ENCODE measurements at places on chromosomes 2 and 18. TPM values are rescaled to one million over a fixed set of nuclear protein-coding genes. Genes with fewer than 3 reads are reported as not detected.
A peak's percentile ranks its signal among the peaks of the same experiment; 100 is the strongest.

DNA sequence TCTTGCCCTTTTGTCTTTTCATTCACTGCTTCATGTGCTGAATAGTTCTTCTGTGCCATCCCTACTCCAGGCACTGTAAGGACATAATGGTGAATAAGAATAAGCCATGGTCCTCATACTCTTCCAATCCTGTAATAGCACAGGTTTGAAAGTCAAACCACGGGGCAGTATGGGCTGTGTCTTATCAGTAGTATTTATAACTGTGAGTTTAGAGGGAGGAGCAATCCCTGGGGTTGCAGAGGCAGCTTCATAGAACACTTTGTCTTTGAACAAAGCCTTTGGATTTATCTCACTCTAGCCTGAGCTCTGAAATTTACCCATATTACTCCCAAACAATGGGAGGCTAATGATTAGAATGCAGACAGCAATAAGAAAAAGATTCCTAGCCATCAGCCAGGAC, 30.2 kb upstream of the ALK start:
- H3K27ac ChIP-seq: no peak overlapping the region
- no peak for DNase-seq
- no peak overlapping the region for H3K4me3 ChIP-seq
- no peaks in the 10 kb centered on the region for H3K4me1 ChIP-seq
- H3K27me3 ChIP-seq: peaks cover 53% of the 10 kb centered on the region

- peaks cover 28% of the 10 kb centered on the region for H3K27me3 ChIP-seq
- H3K4me1 ChIP-seq: peaks cover 2% of the 10 kb centered on the region
- H3K27ac ChIP-seq: no peak overlapping the region
- H3K36me3 ChIP-seq: no peaks in the 10 kb centered on the region
Measured at GRCh38 chr18:61643884-61644647, 248.7 kb downstream of the RNF152 start.

- peaks cover 6% of the 10 kb centered on the region for H3K36me3 ChIP-seq
- no peak overlapping the region for H3K4me3 ChIP-seq
- H3K4me1 ChIP-seq: peaks cover 3% of the 10 kb centered on the region
- H3K27me3 ChIP-seq: peaks cover 25% of the 10 kb centered on the region
Measured at GRCh38 chr2:177900082-177900481, 172.5 kb downstream of the PDE11A start.

DNA sequence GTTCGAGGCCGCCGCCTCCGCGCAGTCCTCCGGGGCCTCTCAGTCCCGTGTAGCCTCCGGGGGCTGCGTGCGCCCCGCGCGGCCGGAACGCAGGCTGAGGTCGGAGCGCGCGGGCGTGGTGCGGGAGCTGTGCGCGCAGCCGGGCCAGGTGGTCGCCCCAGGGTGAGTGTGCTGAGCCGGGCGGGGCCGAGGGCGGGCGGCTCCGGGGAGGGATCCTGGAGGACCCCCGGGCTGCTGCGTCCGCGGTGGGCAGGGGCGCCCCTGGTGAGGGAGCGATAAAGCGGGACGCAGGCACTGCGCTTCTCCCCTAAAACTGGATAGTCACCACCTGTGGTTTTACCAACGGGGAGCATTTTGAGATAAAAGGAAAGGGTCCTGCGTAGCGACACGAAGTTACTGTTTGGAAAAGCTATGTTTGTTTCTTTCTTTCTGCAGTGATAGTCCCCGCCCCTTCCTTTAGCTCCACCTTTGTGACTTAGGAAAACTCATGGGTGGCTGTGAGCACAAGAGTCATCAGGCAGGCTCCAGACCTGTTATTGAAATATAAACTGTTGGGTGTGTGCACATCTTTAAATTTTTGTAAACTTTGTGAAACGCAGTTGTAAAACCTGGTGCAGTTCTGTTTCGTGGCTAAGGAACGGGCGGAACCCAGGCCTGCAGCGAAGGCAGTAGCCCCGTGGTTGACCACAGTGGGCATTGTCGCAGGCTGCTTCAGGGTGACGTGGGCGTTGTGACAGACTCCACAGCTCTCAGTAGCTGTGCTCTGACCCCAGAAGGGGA, 687 bp downstream of the CTDP1 start:
- no peaks in the 10 kb centered on the region for H3K36me3 ChIP-seq
- peak overlapping the region; percentile 91 for H3K4me3 ChIP-seq
- H3K27me3 ChIP-seq: no peaks in the 10 kb centered on the region
- H3K4me1 ChIP-seq: peaks cover 41% of the 10 kb centered on the region
- H3K27ac ChIP-seq: peak overlapping the region; percentile 81

GRCh38 chr18:8515142-8515865, 93.9 kb upstream of the RAB12 start:
- no peak for DNase-seq
- H3K27ac ChIP-seq: no peak overlapping the region

DNA sequence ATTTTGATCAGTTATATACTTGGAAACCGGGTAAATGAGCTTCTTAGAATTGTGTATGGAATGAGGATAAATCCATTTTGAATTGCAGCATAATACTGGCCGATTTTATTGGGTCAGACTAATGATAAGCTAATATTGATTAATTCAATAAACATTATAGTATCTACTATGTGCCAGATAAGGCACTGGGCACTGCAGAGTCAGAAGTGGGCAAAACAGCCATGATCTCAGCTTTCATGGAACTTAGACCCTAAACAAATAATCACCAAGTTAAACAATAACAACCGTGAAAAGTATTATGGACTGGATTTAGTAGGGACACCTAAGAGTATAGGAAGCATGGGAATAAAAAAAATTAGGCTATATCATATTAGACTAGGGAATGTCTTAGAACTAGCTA, 297.0 kb upstream of the PKDCC start:
- H3K27ac ChIP-seq: no peak overlapping the region
- H3K4me1 ChIP-seq: no peaks in the 10 kb centered on the region
- no peak for DNase-seq
- H3K27me3 ChIP-seq: peaks cover 25% of the 10 kb centered on the region
- H3K36me3 ChIP-seq: no peaks in the 10 kb centered on the region
- no peak overlapping the region for H3K4me3 ChIP-seq

- H3K36me3 ChIP-seq: peaks cover 3% of the 10 kb centered on the region
- no peak for DNase-seq
- peaks cover 10% of the 10 kb centered on the region for H3K27me3 ChIP-seq
- no peak overlapping the region for H3K27ac ChIP-seq
Measured at GRCh38 chr2:105032476-105032875, 5.4 kb upstream of the MRPS9 start.

DNA sequence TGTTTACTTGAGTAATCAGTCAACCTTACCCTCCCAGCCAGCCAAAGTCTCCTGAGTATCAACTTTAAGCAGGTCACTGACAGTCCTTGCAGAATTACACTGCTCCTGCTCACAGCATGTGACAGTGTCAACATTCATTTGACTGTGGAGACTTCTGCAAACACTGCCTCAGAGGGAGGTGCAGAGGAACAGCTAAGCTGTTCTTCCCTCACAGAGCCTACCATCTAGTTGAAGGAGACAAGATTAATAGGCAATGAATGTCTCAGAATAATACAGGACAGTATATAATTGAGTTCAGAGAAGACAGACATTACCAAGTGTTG, 11.9 kb downstream of the SLC14A2 start:
- DNase-seq: no peak
- peaks cover 8% of the 10 kb centered on the region for H3K4me1 ChIP-seq
- peaks cover 25% of the 10 kb centered on the region for H3K27me3 ChIP-seq
- peak overlapping the region; percentile 66 for H3K27ac ChIP-seq
- H3K4me3 ChIP-seq: no peak overlapping the region

DNA sequence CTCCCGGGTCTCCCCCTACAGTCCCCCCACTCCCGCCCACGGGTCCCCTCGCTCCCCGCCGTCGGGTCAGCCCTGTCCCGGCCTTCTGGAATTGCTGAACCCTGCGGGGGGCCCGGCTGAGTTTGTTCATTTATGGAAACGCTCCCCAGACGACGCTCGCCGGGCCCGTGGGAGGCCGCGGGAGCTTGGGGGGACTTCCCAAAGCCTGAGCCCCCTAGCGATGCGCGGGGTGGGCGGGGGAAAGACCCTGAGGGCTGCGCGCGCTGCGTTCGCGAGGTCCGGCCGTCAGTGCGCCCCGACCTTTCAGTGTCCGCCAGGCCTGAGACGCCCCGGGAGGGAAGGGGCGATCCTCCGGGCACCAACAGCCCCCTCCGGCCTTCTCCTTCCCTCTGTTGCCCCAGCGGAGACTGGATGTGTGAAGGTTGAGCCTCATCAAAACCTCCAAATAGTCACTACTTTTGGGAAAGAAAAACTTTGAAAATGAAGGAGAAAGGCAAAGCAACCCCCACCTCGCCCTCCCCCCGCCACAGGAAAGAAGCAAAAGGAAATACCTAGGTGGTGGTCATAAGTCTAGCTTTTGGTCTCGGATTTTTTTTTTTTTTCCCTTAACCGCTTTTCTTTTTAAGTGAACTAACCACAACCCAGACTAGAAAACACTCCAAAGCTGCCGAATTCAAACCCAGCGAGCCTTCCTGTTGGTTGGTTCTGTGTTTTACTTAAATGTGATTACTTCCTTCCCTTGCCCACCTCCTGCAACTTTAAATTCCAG, 509 bp upstream of the CYS1 start:
- H3K36me3 ChIP-seq: peaks cover 5% of the 10 kb centered on the region
- peak overlapping the region; percentile 78 for H3K4me3 ChIP-seq

DNA sequence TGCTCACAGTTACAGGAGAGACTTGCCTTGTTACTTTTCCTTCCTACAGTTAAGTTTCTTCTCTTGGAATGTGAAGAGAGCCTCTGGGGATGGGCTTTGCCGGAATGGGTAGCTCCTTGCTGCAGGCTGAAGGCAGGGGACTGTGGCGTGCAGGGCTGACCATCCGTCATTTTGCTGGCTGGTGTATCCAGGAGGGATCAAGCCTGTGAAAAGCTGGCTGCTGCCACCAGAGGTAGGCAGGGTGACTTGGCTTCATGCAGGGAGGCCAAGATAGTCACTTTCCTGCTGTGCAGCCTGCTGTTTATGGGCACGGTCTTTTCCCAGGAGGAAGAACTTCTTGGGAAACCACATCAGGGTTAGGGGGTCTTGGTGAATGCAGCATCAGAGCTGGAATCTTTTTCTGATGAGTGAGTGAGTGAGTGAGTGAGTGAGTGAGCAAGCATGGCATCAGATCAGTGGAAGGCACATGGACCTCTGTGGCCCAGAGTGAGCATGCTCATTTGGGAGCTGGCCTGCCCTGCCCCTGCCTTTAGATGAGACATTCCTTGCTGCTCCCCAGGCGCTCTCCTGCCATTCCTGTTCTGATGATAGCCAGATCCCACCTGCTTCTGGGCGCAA, 33.0 kb downstream of the FHOD3 start:
- no peak overlapping the region for H3K4me3 ChIP-seq
- H3K36me3 ChIP-seq: no peaks in the 10 kb centered on the region
- H3K27ac ChIP-seq: no peak overlapping the region
- peaks cover 2% of the 10 kb centered on the region for H3K4me1 ChIP-seq

DNA sequence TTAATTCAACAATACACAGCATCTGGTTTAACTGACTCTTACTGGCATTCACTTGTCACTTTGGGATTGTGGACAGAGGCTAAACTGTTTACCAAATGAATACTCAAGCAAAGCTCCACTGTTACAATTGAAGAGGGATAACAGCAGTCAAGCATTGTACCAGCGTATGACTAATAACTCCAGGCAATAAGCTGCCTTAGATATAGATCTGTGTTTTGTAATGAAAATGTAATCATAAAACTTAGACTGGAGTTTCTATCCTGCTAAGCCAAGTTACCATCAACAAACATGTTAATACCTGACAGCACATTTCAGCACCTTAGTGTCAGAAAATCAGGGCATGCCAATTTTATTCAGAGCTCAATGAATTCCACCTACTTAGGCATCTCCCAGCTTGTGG, 889.5 kb downstream of the EPHA4 start:
- no peak overlapping the region for H3K4me3 ChIP-seq
- no peak for DNase-seq
- peaks cover 2% of the 10 kb centered on the region for H3K4me1 ChIP-seq
- peaks cover 39% of the 10 kb centered on the region for H3K27me3 ChIP-seq
- H3K27ac ChIP-seq: no peak overlapping the region
- no peaks in the 10 kb centered on the region for H3K36me3 ChIP-seq

BCL11A gene
- 9.2 TPM for total RNA-seq

SLC40A1 gene
- total RNA-seq: 30.9 TPM

TWIST2 gene
- total RNA-seq: not detected

LOXHD1 gene
- total RNA-seq: 0.30 TPM

ASPRV1 gene
- total RNA-seq: 1.1 TPM

SLC9A2 gene
- not detected for total RNA-seq

CDKL4 gene
- 0.60 TPM for total RNA-seq
